ENCODE measurements at places on chromosomes 7 and 10.

DNA sequence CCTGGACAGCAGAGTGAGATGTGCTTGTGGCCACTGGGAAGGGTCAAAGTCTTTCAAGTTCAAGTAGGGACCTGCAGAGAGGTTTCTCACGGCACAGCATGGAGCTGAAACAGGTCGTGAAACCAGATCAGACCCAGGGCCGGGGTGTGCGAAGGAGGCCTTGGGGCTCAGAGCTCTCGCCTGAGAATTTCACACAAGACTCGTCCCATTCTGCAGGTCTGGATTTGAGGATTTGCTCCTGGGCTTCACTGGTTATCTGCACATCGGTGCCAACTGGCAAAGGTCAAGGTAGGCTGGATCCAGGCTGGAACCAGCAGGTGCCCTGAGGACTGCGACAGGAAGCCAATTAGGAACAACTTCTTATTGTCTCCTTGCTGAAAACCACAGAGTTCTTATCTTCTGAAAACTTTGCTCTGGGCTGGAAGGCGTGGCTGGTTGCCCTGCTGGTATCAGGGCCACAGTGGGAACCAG is 24.0 kb upstream of the GTF2I start:
- no peak for DNase-seq

DNA sequence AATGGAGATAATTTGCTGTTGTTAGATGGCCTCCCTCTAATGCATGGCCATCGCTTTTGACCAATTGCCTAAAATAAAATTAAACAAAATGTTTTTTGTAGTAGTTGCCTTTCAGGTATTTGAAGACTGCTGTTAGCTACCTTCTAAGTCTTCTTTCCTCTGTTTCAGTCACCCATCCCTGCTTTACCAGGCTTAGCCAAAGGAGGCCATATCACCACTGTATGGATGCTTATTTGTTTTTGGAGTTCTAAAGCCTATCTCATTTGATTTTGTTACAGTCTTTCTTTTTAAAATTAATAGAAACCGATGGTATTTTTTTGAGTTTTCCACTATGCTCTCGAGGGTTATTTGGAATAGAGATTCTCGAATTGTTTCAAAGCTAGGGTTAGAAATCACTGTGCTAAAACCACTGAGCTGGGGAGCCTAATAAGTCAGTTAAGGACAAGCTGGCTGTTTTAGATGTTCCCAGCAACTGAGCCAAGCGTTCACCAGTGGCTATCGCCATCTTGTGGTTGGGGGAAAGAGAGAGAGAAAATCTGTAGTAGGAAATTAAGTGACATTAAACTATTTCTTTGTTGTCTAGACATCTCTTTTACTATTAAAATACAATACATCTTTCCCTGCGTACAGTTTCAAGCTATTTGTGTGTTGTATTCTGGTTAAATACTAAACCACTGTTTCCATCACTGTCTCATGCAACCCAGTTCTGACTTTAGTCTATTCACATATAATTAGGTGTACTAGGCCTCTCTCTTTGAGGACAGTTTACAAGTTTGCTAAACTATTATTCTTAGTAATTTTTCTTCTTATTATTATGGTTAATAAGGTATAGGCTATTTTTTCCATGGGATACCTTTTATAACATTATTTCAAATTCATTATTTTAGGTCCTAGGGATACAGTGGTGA is 52.2 kb downstream of the GPR158 start:
- no peak for DNase-seq

- DNase-seq: no peak
Measured at GRCh38 chr10:122988501-122988900, 8.3 kb downstream of the PSTK start.

- no peak for DNase-seq
Measured at GRCh38 chr10:114623661-114624294, 34.3 kb downstream of the ABLIM1 start.

- no peak for DNase-seq
Measured at GRCh38 chr7:67251986-67252558, 255.4 kb downstream of the TYW1 start.

GRCh38 chr7:27763983-27764508 is 24.1 kb downstream of the TAX1BP1 start:
- no peak for DNase-seq

- DNase-seq: no peak
Measured at GRCh38 chr7:1348823-1349335, 110.4 kb downstream of the MICALL2 start.

GRCh38 chr7:104127204-104127603 is 80.6 kb downstream of the ORC5 start:
- DNase-seq: no peak

- no peak for DNase-seq
Measured at GRCh38 chr7:33821970-33822369, 83.4 kb upstream of the BMPER start.

- no peak for DNase-seq
Measured at GRCh38 chr7:73758581-73759138, 11.4 kb downstream of the CLDN3 start.

DNA sequence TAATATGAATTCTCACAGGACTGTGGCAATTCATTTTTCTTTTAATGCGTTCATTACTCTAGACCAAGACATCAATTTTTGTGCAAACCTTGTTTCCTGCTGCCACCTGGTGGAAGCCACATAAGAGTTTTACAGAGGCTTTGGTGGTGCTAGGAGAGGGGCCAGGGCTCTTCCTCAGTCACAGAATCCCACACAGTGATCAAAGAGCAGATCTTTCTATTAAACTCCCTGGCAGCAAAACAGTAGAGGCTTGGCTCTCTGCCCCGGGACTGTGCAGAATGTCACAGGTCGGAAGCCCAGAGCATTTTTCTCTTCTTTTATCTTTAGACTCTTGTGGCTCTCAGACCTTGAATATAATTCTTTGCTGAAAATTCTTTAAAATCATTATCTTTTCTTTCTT is 506.4 kb upstream of the C7orf33 start:
- DNase-seq: no peak

- DNase-seq: peak; percentile 49
Measured at GRCh38 chr7:100493476-100494264, 9.9 kb downstream of the NYAP1 start.

GRCh38 chr7:88243345-88243909 is 23.6 kb upstream of the SRI start:
- DNase-seq: peak; percentile 21

DNA sequence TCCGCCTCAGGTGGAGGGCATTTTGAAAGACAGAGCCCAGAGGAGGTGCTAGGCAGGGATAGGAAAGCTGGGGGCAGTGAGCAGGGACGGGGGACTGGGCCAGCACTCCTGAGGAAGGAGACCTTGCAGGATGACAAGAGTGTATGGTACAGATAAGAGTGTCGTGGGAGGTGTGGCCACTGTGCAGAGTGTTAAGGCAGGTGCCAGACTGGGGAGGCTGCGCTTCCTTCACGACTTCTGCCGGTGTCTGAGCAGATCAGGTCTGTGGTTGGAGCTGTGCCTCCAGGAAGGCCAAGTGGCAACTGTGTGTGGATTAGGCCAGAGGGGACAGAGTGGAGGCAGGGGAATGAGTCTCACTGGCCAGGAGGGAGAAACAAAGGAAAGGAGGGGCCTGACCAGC is 161.7 kb downstream of the HIBADH start:
- DNase-seq: no peak

DNA sequence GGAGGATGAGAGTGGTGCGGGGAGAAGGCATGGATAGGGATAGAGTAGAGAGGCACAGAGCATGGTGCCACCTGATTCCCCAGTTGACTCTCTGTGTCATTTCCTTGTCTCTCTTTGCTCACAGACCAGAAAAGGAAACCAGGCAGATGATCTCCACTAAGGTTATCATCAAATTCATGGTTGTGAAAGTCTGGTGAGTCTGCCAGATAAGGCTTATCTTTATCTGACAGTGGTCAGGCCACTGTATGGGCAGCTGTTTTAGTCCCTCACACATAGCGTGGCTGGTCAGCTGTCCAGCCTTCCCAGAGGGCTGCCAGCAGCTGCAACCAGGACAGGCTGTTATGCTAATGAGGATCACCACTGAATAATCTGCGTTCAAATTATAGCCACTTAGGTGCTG is 99.0 kb downstream of the ADRA2A start:
- no peak for DNase-seq

DNA sequence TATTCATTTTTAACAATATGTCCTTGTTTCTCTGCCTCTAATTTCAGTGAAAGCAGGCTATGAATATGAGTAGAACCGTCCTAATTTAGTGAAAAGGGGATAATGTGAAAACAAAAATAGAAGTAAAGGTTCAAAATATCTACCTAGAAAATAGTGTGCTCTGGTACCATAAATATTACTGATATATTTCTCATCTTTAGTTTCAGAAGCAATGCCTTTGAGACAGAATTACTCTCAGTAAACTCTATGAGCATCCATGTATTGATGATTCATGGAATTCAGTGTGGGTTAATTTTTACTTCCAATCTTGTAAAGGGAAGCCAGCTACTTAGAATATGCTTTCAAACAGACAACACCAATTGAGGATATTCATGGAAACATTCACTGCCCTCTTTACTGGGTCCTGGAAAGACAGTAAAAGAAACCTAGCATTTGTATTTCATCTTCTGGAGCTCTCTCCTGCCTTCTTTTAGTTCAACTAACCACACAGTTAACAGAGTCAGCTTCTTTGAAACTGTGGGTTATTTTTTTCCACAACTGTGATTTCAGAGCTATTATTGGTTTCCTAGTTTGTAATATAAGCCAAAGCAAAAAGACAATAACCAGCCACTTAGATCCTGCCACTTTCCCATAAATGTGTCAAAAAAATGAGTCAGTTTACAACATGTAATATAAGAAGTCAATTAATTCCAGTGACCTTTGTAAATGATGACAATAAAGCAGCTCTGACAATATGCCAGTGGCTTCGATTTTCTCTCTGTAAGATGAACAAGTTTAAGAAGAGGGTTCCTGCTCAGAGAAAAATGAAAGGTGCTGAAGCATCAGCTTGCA is 1.7 kb downstream of the LRRN3 start:
- no peak for DNase-seq

- no peak for DNase-seq
Measured at GRCh38 chr7:44117801-44118429, 5.4 kb downstream of the POLD2 start.

DNA sequence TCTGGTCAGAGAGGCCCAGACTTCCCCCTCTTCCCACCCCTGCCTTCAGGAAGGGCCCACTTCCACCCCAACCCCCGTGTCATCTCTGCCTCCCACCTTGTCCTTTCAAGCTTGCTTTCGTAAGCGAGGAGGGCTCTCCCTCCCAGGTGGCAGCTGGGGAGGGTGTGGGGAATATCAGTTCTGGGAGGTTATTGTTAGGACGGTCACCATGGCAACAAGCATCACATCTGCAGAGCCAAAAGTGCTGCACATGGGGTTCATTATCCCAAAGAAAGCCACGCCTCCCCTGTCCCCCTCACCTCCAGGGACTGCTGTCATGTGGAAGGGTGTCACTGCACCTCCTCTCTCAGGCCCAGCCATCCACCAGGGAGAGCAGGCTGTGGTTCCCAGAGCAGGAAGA is 2.6 kb upstream of the CAMK2B start:
- no peak for DNase-seq

- DNase-seq: no peak
Measured at GRCh38 chr10:25405871-25406270, 231.1 kb downstream of the GPR158 start.

- DNase-seq: no peak
Measured at GRCh38 chr10:89463846-89464537, 49.6 kb downstream of the IFIT5 start.

GRCh38 chr10:122264436-122264835 is 6.7 kb upstream of the BTBD16 start:
- DNase-seq: no peak

- no peak for DNase-seq
Measured at GRCh38 chr7:50466815-50467585, 16.9 kb upstream of the FIGNL1 start.

Measured in CD4-positive, alpha-beta T cell treated with Interleukin-2 at 100 ng/mL for 4 hours (primary cell).